Cortex of kidney (tissue), 1 donor: ENCODE measurements at places on chromosomes 6 and 20.

DNA sequence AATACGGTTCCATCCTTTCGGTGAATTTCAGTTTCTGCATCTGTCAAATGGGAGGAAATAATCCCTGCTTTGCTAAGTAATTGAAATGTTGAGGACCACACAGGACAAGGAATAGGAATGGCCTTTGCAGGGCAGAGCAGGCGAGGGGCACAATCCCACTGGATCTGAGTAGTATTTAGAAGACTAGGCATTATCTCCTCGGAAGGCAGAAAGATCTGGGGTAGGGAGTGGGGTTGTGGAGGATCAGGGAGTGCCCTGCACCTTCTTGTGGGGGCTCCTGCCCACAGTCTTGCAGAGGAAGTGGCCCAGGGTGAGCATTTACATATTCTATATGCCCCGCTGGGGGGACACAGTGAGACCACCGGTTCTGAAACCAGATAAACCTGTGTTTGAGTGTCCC, 87.1 kb upstream of the SIRPA start:
- no peak for DNase-seq

GRCh38 chr20:36153736-36154699, 522 bp upstream of the EPB41L1 start:
- no peak for DNase-seq

DNA sequence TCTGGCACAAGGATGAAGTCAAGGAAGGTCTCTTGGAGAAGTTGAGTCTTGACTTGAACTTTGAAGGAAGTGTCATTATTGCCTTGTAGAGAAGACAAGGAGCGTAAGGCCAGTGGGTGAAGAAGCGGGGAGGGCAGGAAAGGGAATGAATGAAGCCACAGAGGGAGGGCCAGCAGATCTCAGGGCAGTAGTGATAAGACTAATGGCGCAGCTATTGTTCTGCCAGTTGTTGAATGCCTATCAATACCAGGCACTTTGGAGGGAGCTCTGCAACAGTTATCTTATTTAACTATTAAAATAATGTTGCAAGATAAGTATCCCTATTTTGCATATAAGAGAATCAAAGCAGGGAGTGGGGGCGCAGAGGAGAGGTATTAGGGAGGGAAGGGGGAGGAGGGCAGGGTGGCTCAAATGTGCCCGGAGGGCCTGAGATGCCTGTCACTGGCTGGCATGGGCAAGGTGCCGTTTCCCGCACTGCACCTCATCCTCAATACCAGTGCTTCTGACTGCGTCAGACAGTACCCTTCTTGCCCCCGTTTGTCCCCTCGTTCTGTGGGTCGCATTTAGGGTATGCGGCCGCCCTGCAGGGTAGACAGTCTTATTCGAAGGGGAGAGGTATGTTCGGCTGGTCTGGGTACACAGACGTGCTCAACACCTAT, 109.8 kb downstream of the ZDHHC14 start:
- no peak for DNase-seq

GRCh38 chr20:58551631-58552030, 36.4 kb upstream of the APCDD1L start:
- DNase-seq: no peak

DNA sequence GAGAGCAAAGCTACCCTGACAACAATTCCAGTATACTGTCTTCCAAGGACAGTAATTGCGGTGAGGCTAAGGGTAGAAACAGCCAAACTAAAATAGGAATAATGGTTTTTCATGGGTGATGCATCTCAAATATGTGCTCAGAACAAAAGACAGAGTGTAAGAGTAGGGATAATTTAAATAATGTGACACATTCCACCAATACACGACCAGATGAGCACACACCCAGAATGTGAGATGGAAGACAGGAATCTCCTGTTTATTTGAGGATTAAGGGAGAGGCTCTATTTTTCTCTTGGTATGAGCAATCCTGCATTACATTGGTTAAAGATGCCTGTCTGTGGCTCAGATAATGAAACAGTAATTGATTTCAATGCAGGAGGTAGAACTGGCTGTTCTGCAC, 292.9 kb upstream of the ZFP64 start:
- DNase-seq: no peak
